ENCODE measurements at places on chromosomes 12 and 14. TPM values are rescaled to one million over a fixed set of nuclear protein-coding genes. Genes with fewer than 3 reads are reported as not detected.

Gene TSPAN31
- 10.3 TPM for total RNA-seq

Gene SMIM41
- not detected for total RNA-seq

Gene IFNG-AS1
- total RNA-seq: 0.55 TPM

Gene SENP1
- 25.7 TPM for total RNA-seq

Gene CLEC1A
- total RNA-seq: not detected

Gene NPFF
- not detected for total RNA-seq

Gene FOXJ2
- 36.3 TPM for total RNA-seq

Gene ACOT6
- not detected for total RNA-seq

Gene ST8SIA1
- 5.7 TPM for total RNA-seq

Data from CD4-positive, alpha-beta T cell (primary cell).